ENCODE measurements at places on chromosomes 16 and 17. TPM values are rescaled to one million over a fixed set of nuclear protein-coding genes. Genes with fewer than 3 reads are reported as not detected.

GRCh38 chr16:88503374-88503770 lies 50.3 kb downstream of the ZFPM1 start:
- H3K36me3 ChIP-seq = no peaks in the 10 kb centered on the region
- no peak overlapping the region for H3K27ac ChIP-seq
- no peak for DNase-seq
- no peaks in the 10 kb centered on the region for H3K27me3 ChIP-seq
- no peak overlapping the region for H3K4me3 ChIP-seq
- no peaks in the 10 kb centered on the region for H3K4me1 ChIP-seq

GRCh38 chr17:41060052-41060604 lies at the start of gene KRTAP2-3:
KRTAP2-3 (minus strand) TSS chr17:41060114; CDS start chr17:41060050, 64 bp downstream.
- H3K36me3 ChIP-seq = no peaks in the 10 kb centered on the region
- no peak for DNase-seq
- H3K4me1 ChIP-seq = peaks cover 10% of the 10 kb centered on the region
- H3K27ac ChIP-seq = no peak within 1 kb of the TSS
- no peaks in the 10 kb centered on the region for H3K27me3 ChIP-seq

The TAX1BP3 gene
- total RNA-seq = 165 TPM

DNA sequence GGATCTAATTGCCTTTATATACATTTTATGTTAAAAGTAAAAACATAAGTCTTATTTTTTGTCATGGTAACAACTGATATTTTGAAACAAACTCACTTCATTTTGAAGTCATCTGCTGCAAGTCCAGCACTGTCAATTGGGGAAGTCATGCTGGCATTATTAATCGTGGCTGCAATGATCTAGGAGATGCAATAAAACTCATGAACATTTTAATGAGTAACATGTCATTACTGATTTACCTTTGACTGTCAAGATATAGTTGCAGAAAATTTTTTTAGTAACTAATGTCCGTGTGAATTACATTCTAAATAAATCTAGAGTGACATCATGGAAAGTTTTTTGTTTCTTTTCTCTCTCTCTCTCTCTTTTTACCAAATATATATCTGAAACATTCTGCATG lies 17.3 kb upstream of the KRT24 start:
- no peaks in the 10 kb centered on the region for H3K27me3 ChIP-seq
- H3K4me1 ChIP-seq = no peaks in the 10 kb centered on the region
- H3K27ac ChIP-seq = no peak overlapping the region
- no peak for DNase-seq

- no peaks in the 10 kb centered on the region for H3K4me1 ChIP-seq
- H3K27me3 ChIP-seq = no peaks in the 10 kb centered on the region
- no peak overlapping the region for H3K4me3 ChIP-seq
- DNase-seq = no peak
- no peak overlapping the region for H3K27ac ChIP-seq
Observed at GRCh38 chr16:72182976-72183375, 11.0 kb upstream of the PMFBP1 start.

- no peak overlapping the region for H3K4me3 ChIP-seq
- H3K36me3 ChIP-seq = peaks cover 24% of the 10 kb centered on the region
- no peak overlapping the region for H3K27ac ChIP-seq
Observed at GRCh38 chr16:57759131-57759530, 23.6 kb downstream of the KATNB1 start.

DNA sequence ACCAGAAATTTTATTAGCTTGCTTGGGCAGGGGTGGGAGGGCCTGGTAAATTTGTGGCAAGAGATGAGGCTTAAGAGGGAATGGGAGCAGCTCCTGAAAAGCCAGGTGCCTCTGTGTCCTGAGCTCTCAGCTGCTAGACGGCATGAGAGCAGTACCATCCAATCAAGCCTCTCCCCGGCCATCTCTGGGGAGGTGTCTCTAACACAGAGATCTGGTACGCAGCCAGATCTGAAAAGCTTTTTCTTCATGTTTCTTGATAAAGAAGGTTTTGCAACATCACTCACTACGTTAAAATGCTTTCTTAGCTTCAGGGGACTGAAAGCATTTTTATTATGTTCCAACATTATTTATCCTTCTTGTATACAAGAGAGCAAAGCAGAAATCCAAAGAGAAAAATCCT lies 488.2 kb downstream of the RBFOX1 start:
- H3K27me3 ChIP-seq = no peaks in the 10 kb centered on the region
- H3K4me1 ChIP-seq = no peaks in the 10 kb centered on the region
- no peak overlapping the region for H3K4me3 ChIP-seq
- H3K27ac ChIP-seq = no peak overlapping the region

The HSD17B1 gene
- not detected for total RNA-seq

DNA sequence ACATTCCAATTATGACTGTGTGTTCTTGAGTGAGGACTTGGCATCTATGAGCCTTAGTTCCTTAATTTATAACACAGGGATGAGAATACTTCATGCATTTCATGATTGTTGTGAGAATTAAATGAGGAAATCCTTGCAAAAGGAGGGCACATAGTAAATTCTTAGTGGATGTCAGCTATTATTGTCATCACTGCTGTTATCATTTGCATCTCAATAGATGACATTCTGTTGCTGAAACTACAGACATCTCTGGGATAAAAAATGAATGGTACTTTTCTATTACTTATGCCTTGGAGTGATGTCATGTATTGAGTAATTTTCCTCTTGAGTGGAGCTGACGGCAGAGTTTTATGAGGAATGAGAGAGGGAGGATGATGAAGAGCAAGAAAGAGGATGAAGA lies 184.4 kb upstream of the CDH11 start:
- DNase-seq = no peak
- H3K36me3 ChIP-seq = no peaks in the 10 kb centered on the region

DNA sequence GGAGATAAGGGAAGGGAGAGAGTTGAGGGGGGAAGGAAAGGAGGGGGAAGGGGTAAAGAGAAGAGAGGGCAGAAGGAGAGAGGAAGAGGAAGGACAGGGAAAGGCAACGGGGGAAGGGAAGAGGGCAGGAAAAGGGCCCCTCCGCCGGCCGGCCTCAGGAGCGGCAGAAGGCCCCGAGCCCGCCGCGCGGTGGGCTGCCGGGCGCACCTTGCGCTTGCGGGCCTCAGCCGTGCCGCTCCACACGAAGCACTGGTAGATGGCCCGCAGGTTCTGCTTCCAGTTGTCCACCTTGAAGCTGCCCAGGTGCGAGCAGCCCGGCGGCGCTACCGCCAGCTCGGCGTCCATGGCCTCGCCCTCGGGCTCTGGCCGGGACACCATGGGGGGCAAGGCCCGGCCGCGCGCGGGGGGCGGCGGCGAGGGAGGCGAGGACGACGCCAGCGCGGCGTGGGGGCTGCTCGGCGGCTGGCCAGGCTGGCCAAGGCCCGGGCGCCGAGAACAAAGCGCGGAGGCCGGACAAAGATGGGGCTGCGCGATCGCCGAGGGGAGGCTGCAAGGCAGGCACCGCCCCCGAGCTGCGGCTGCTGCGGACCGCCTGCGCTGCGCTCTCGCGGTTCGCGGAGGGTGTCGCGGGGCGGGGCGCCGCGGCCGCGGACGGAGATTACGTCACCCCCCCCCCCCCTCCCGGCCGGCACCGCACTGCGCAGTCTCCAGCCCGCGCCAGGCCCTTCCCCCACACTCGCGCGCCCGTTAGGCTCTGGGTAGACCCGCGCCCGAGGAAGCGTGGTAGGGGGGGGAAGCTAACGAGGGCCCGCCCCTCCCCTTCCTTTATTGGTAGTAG lies at the start of gene USP22:
USP22 (minus strand) TSS at position 554 of the 838 bp plus-strand sequence; CDS start at position 378, 176 bp downstream.
- peak within 1 kb of the TSS; percentile 99 for H3K4me3 ChIP-seq
- H3K27ac ChIP-seq = peak within 1 kb of the TSS; percentile 100
- H3K4me1 ChIP-seq = peaks cover 27% of the 10 kb centered on the region
- DNase-seq = no peak

The SLC6A4 gene
- total RNA-seq = 0.85 TPM

DNA sequence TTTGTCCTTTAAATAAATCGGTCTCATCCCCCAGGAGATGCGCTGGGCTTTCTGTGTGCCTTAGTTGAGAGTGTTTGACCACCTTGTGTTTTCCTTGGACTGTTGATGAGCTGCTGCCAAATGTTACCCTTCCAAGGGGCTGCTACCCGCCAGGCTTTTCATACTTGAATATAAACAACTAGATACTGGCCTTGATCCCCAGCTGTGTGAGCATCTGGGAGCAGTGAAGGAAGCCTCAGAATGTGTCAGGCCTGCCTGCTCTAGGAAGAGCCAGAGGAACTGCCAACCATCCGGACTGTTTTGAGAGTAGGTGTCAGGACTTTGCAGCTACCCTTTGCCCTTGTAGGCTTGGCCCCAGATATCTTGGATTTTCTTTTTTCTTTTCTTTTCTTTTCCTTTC lies 57.8 kb downstream of the LDHD start:
- H3K27me3 ChIP-seq = no peaks in the 10 kb centered on the region
- H3K4me3 ChIP-seq = no peak overlapping the region
- H3K36me3 ChIP-seq = no peaks in the 10 kb centered on the region

The TBC1D3B gene
- not detected for total RNA-seq

GRCh38 chr16:48462106-48462740 lies 77.0 kb upstream of the SIAH1 start:
- no peak overlapping the region for H3K27ac ChIP-seq
- no peak overlapping the region for H3K4me3 ChIP-seq
- DNase-seq = no peak
- H3K27me3 ChIP-seq = no peaks in the 10 kb centered on the region
- H3K4me1 ChIP-seq = no peaks in the 10 kb centered on the region

DNA sequence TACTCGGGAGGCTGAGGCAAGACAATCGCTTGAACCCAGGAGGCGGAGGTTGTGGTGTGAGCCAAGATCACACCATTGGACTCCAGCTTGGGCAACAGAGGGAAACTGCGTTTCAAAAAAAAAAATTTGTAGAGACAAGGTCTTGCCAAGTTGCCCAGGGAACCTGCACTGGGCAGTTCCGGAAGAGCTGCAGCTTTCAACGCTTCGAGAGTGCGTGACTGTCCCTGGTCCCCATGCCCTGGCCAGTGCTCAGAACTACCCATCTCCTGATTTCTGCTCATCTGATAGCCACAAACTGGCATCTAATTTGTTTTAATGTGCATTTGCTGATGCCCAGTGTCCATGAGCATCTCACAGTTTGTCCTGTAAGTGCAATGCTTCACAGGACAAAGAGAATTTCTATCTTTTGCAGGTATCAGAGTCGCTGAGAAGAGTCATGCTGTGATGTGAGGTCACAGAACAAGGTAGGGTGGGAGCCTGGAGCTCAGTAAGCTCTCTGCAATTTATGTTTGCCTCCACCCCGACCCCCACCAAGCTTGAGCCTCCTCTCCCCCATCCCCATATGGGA lies 3.9 kb downstream of the ACTG1 start:
- no peak for DNase-seq
- peak overlapping the region; percentile 17 for H3K27ac ChIP-seq
- peaks cover 40% of the 10 kb centered on the region for H3K36me3 ChIP-seq
